ENCODE measurements at places on chromosomes 12 and 14.

GRCh38 chr12:5453466-5453865 lies 21.6 kb downstream of the NTF3 start:
- no peak for DNase-seq

GRCh38 chr12:49903700-49904423 lies at the start of gene FAIM2:
Gene FAIM2 (minus strand): TSS chr12:49903900. CDS start chr12:49903792, 108 bp downstream.
- DNase-seq: peak; percentile 39

- DNase-seq: peak; percentile 60
These were observed 980.9 kb upstream of the FBXO33 start for GRCh38 chr14:40413136-40413535.

DNA sequence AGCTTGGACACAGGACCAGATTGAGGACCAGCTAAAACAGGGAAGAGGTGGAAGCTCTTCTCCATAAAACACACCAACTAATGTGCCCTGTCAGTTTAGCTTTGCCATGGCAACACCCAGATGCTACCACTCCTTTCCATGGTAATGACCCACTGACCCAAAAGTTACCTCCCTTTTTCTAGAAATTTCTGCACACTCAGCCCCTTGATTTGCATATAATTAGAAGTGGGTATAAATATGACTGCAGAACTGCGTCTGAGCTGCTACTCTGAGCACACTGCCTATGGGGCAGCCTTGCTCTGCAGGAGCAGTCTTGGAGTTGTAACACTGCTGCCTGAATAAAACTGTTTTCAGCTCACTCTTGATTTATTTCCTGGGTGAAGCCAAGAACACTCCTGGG lies 3.2 kb upstream of the TDG start:
- DNase-seq: no peak

DNA sequence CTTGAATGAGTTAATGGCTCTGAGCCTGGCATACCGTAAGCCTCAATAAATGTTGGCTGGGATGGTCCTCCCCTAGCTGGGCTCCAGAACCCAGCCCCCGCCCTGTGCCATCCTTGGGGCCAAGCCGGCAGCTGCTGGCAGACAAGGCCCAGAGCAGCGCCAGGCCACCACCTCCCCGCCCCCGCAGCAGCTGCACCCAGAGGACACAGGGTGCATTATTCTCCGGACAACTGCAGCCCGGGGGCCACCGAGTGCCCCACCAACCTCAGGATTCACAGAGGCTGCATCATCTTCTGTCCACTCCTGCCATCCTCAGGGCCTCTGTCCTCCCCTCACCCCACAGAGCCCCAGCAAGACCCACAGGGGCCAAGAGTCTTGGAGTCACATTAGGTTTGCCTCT lies 92.7 kb downstream of the NCOR2 start:
- DNase-seq: no peak

DNA sequence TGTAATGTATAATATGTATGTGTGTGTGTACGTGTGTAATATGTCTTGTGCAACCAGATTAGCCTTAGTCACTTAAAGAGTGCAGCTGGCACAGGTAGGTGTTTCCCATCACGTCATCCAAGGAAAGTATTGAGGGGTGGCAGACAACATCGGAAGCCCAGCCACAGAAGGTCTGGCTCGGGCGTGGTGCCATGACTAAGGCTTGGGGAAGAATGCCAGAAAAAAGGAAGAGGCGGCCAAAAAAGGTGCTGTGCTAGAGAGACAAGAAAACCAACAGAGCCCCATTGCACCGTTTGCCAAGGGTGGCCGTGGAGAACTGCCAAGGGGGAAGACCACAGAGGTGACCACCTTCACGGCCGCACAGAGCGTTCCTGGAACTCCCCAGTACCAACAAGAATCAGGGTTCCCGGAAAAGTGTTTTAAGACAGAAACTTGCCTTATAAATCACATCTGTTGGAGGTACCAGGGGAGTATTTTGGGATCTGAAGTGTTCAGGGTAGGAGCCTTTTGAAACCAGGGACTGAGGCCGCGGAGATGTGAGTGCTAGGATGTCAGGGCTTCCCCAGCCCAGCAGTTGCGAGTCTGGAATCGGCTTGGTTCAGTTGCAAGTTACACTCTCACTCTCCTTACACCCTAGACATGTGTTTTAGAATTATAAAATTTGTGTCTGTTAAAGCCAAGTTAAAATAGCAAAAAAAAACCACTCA lies 131.2 kb upstream of the DYRK2 start:
- DNase-seq: peak; percentile 90
